ENCODE measurements at places on chromosomes 3 and 15.

GRCh38 chr3:115092220-115092791 lies 54.8 kb downstream of the ZBTB20 start:
- DNase-seq, result peak; percentile 68

DNA sequence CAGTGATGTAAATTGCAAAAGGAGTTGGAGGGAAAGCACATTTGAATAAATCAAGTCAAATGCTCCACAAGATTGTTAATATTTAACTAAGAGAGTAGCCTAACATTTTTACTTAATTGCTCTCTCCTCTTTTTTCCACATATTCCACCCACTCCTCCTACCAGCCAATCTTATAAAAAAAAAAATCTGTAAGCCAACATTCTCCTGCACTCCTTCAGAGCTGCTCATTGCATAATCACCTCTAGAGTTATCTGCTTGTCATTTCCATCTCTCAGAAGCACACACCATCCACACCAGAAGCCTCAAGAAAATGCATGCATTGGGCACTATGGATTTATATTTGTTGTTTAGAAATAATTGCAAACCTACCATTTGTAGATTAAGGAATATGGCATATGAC lies 64.1 kb downstream of the CADPS start:
- no peak for DNase-seq

- DNase-seq, result no peak
These were observed 22.1 kb downstream of the CLPX start for GRCh38 chr15:65163041-65163440.

- no peak for DNase-seq
These were observed 498.4 kb downstream of the FHIT start for GRCh38 chr3:60752809-60753208.

GRCh38 chr3:47434849-47435248 lies 40.9 kb downstream of the SCAP start:
- DNase-seq, result no peak

GRCh38 chr3:23767546-23767945 lies 38.2 kb upstream of the UBE2E1 start:
- no peak for DNase-seq

DNA sequence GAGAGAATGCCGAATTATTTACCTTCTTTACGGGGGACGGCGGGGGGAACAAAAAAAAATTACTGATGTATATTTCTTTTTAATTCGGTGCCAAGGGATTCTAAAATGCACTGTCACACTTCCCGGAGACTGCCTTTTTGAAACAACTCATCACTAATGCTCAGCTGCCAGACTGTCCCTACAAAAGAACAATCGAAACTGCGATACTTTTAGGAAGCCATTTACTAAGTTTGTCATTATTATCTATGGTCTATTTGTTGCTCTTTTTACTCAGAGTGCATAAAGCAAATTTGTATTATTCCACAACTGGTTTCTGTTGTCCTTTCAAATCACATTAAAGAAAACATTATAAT lies 60.8 kb downstream of the TM4SF4 start:
- no peak for DNase-seq

GRCh38 chr3:144296808-144297207 lies 325.2 kb downstream of the DIPK2A start:
- DNase-seq, result no peak

GRCh38 chr3:17986348-17986816 lies 244.0 kb upstream of the TBC1D5 start:
- DNase-seq, result no peak

- DNase-seq, result no peak
These were observed 437.2 kb downstream of the SI start for GRCh38 chr3:164641071-164641470.

DNA sequence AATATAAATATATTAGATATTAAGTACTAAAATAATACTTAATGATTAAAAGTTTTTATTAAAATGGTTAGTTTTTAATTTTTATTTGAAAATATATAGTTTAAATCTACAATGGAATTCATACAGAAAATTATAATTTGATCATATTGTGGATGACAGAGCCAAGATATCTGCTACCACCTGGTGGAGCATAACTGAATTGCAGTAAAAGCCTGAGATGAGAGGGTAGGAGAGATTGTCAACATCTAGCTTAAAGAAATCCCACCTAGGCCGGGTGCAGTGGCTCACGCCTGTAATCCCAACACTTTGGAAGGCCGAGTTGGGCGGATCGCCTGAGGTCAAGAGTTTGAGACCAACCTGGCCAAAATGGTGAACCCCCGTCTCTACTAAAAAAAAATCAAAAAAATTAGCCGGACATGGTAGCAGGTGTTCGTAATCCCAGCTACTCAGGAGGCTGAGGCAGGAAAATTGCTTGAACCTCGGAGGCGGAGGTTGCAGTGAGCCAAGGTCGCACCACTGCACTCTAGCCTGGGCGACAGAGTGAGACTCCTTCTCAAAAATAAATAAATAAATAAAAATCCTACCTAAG lies 25.1 kb upstream of the CSTA start:
- no peak for DNase-seq

DNA sequence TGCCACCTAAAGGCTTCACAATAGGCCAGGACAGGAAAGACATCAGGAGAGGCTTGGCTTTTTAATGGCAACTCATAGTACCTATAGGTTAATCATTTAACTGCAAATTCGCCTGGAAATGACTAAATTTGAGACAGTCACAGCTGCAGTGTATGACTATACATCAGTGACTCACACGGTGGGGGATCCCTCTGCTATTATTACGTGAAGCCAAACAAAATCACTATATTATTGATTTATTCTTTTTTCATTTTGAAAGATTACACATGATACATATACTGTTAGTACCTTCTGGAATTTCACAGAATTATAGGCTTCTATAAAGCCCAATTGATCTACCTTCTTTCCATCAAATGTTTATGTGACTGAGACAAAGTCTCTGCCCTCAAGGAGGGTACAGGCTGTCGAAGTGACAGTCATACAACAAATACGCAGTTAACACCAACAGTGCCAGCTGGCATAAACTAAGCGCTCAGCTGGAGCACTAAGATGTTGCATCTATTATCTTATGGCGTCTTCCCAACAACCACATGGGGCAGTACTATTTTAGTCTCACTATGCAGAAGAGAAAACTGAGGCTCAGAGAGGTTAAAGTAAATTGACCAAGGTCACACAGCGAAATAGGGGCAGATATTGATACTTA lies 82.0 kb upstream of the LMOD3 start:
- peak; percentile 32 for DNase-seq

DNA sequence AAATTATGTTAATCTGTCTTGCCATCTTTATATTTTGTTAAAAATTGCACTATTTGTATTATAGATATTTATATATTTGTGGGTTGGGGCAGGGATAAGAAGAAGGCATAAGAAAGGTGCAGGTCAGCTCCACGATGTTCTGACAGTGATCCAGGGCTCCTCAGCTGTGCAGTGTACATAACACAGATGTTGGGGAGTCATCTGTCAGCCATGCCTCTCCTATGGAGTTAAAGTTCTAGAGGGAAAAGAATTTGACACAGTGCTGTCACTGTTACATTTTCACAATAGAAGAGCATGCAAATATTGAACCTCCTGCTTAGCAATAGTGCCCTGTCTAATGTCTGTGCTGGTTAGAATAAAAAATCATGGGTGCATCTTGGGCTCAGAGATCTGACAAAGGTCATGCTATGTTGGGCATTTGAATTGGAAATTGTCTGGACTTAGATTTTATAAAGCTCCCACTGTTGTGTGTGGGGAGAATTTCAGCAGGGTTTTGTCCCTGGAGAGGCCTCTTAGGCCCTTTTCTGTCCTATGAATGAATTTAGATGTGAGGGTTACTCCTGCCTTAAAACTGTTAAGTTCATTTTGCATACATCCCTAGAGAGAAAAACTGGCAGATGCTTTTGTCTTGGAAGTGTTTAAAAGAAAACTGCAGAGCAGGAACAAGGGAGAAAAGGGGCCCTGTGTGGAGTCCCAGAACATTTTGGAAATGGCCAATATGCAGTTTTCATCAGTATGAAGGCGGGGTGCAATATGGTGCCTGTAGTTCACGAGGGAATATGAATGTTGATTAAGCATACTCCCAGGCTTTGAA lies 20.4 kb downstream of the CDIN1 start:
- DNase-seq, result no peak

DNA sequence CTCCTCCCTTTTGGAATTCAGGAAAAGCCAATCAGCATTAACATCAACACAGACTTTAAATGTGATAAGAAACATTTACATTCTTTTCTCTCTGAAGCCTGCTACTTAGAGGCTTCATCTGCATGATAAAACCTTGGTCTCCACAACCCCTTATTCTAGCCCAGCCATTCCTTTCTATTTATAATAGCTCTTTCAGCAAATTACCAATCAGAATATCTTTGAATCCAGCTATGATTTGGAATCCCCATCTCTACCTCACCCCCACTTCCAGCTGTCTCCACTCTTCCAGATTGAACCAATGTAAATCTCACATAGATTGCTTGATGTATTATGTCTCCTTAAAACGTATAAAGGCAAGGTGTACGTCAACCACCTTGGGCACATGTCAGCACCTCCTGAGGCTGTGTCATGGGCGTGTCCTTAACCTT lies 139.7 kb downstream of the TUSC7 start:
- no peak for DNase-seq
